ENCODE measurements at places on chromosomes 6 and 20.

GRCh38 chr6:106475284-106475683, 114.8 kb downstream of the CRYBG1 start:
- no peak for DNase-seq

DNA sequence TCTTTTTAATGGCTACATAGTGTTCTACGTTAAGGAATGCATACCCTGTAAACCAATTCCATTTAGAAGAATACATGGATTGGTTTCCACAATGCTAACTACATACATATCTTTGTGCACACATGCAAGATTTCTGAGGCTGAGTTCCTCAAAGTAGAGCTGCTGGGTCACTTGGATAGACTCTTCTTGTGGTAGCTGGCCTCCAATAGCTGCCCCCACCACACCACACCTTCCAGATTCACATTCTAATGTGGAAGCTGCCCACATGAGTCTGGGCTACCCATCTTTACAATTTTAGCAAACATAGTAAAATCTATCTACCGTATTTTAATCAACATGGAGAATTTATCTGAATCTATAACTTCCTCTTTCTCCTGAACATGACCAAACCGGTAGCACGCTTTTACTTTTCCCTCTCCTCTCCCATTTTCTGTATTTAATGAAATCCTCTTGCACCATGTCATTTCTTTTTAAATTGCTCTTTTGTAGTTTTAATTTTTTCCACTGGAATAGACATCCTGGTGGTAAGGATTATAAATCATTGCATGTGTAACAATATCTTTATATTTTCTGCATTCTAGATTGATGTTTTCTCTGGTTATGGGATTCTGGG, 74.7 kb upstream of the CITED2 start:
- DNase-seq = no peak

- DNase-seq = no peak
Observed at GRCh38 chr20:9141921-9142320, 73.0 kb downstream of the PLCB4 start.

DNA sequence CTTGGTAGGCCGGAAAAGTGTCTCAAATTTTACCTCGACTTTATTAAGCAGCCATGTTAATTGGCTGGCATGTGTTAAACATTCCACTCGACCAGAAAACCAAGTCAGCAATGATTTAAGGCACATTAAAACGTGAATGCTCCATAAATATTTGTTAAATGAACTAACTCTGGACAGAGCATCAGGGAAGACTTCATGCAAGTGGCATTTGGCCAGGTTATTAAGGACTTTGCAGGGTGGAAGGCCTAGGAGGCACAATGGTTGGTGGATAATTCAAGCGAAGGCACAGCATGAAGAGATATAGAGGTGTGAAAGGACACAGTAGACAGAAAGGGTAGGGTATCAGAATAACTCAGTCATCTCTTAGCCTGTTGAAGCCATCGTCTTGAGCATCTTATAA, 23.0 kb downstream of the ELOVL5 start:
- no peak for DNase-seq

DNA sequence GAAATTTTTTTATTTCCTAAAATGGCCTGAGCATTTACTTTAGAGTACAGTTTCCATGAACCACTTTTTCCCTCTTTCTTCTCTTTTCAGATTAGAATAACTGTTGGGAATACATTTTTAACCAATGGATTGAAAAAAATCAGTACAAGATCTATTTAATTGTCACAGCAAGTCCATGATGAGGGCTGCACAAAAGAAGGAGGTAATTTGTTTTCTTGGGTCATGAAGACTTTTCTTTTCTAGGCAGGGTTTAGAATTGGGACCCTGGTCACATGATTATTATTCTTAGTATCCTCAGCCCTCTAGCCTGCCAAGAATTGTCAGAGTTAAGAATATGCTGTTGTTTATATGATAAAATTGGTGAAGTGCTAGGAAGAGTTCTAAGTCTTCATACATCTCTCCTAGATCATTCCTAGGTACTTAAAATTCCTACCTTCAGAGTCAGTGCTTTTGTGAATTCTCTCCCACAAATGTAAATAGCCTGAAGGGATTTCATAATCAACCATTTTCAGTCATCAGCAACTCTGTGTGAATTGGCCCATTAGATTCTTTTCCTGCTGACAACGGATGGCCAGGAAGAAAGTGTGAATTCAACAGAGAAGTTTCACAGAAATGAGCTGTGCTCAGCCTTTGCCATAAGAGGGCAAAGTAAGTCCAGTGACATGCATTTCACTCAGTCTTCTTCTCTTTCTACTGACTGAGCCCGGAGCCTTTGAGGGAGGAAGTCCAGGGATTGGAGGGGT, 32.4 kb upstream of the TPBG start:
- no peak for DNase-seq

DNA sequence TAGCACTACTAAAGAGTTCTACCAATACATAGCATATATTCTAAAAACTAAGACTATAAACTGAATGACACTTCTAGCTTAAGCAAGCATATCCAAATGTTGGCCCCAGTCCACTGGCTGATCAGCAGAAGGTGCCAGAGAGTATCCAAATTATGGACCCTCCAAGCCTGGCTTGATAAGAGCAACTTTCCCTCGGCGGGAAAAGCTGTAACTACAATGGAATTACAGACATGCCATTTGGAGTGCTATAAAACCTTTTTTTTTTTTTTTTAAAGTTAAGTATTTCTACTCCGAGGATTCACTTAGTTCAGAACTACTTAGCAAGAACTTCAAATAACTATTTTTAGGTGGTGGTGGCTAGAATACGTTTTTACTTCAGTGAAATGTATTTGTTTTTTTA, 94.6 kb downstream of the EPB41L2 start:
- no peak for DNase-seq

DNA sequence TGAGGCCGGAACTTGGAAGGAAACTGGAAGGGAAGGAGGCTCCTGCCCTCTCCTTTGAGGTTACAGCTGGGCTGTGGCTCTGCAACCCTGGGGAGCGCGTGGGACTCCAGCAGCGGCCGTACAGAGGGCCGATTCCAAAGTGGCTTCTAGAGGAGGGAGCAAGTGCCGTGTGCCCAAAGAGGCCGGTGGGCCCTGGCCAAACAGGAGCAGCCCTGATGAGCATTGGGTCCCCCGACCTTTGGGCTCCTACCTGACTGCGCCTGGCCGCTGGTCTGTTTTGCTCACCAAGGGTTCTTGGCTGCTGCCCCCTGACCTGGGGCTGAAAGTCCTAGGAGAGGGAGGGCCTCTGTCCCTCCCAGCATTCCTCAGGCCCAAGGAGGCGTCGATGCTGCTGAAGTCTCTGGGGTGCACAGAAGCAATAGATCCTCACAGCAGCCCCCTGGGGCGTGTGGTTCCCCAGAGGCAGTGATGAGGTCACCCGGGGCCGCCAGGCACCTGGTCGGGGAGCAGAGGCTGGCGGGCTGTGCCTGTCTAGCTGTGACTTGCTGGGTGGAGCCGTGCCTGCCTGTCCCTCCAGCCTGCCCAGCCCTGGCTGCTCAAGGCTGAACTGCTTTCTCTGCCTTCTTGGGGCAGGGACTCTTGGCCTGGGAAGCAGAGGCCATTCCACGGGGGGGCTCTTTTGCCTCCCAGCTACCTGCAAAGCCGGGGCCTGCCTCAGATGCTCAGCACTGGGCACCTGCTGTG, 9.8 kb downstream of the RBM38 start:
- no peak for DNase-seq

- peak; percentile 5 for DNase-seq
Observed at GRCh38 chr6:128098000-128098581, 197.2 kb upstream of the THEMIS start.

- DNase-seq = no peak
Observed at GRCh38 chr20:10179574-10180298, 38.9 kb upstream of the SNAP25 start.

DNA sequence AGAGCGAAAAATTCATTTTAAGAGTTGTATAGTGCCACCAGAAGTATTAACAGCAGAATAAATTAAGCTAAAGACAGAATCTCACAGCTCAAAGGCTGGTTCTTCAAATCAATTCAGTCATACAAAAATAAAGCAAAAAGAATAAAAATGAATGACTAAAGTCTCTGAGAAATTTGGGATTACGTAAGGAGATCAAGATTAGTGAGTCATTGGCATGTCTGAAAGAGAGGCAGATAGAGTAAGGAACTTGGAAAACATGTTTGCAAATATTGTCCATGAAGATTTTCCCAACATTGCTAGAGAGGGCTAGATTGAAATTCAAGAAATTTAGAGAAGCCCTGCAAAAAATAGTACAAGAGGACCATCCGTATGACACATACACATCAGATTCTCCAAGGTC, 1413.9 kb upstream of the ADGRB3 start:
- no peak for DNase-seq
